ENCODE measurements at places on chromosomes 3 and 15.
A peak's percentile ranks its signal among the peaks of the same experiment; 100 is the strongest.

- no peak for DNase-seq
These were observed 35.6 kb upstream of the LIPC start for GRCh38 chr15:58396181-58396580.

GRCh38 chr3:158748237-158748828 lies 16.1 kb upstream of the RARRES1 start:
- no peak for DNase-seq

- DNase-seq: no peak
These were observed 51.9 kb downstream of the MESD start for GRCh38 chr15:80937718-80938117.

GRCh38 chr15:57597431-57597830 lies 5.7 kb downstream of the MYZAP start:
- DNase-seq: no peak

GRCh38 chr3:62421207-62421606 lies 47.9 kb upstream of the FEZF2 start:
- no peak for DNase-seq

- no peak for DNase-seq
These were observed 37.4 kb downstream of the PRKCD start for GRCh38 chr3:53198256-53198977.

DNA sequence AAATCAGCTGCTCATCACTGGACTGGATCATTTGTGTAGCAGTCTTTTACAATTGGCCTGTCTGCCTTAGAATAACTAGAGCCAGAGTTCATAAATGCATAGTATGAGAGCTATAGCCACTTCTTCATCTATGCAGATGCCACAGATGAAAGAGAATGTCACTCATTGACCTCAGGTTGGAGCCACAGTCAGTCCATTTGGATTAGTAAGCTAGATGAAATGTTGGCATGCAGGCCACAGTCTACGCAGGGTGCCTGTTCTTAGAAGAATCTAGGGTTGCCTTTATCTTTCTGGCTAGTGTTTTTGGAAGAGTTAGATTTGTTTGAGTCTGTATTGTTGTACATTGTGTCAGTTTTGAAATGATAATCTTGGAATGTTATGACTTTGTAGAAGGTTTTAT lies 25.4 kb upstream of the EDEM1 start:
- no peak for DNase-seq

DNA sequence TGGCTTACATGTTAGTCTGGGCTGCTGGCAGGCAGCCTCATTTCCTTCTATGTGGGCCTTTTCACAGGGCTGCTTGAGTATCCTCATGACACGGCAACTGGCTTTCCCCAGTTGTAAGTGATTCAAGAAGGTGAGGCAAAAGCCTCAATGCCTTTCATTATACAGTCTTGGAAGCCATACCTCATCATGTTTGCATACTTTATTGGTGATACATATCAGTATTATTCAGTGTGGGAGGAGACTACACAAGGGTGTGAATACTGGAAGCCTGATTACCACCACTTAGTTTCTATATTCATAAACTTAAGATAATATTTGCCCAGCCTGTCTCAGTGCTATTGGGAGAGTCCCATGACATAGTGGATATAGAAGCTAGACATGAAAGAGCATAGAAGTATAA lies 346.8 kb downstream of the SOX2 start:
- no peak for DNase-seq

- no peak for DNase-seq
These were observed 136.3 kb downstream of the TMCO5A start for GRCh38 chr15:38070778-38071177.

DNA sequence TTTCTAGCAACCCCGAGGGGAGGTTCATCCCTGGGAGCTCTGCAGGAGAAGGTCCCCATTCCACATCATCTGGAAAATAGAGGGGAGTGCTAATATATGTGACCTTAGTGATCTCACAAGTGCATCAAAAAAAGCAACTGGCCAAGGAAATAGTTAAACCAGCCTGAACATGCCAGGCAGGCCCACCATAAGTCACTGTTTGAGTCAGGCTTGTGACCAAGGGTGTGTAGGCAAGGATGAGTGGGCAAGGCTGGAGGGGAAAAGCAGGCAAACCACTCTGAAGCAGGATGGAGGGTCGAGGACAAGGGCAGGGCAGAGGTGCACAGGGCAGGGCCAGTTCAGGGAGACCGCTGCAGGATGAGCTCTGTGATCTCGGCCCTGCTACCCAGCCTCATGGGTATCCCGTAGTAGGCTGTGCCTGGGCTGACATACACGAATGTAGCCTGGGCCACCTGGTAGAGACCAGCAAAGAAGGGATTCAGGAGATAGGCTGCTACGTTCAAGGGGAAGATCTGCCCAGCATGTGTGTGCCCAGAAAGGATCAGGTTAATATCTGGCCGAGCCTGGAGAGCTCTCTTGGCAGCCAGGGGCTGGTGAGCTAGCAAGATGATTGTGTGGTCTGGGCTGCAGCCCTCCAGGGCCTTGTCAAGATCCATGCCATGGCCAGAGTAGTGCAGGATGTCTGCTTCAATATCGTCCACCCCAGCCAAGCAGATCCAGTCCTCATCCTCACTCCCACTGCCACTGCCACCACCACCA lies 4.3 kb downstream of the GLB1 start:
- no peak for DNase-seq

- DNase-seq: no peak
These were observed 166.9 kb downstream of the CHST2 start for GRCh38 chr3:143286392-143287010.

GRCh38 chr15:62547584-62547983 lies 382.5 kb upstream of the C2CD4B start:
- DNase-seq: no peak

- no peak for DNase-seq
These were observed 1.8 kb upstream of the GPR171 start for GRCh38 chr3:151204530-151205402.

DNA sequence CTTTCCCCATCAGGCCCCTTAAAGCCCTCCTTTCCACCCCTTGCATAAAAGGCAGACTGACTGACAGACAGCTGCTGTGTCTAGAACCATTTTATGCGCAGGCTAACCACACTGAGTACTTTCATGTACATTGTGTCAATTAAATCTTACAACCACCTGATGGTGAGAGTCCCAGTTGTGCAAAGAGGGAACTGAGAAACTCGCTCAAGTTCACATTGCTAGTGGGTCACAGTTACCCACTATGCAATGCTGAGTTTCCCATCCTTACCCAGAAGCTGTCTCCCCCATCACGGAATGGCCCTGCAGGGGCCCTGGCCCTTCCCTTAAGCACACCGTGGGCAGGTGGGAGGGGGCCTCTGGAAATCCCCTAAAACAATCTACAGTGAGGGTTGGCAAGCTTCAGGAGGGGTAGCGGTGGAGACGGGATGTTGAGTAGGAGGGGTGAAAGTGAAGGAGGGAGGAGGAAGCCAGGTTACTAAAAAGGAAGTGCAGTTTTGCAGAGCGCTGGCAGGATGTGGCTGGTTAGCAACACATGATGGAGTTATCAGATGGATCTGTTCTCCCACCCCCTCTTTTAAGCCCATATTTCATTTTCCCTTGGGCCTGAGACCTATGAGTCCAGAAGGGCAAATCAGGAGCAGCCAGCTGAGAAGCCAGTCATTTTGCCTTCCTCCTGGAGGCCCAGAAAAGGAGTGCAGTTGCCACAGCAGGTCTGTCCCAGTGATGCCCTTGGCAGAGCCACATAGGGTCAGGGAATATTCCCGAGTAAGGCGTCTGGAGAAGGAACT lies 30.0 kb downstream of the STARD5 start:
- DNase-seq: peak; percentile 60

DNA sequence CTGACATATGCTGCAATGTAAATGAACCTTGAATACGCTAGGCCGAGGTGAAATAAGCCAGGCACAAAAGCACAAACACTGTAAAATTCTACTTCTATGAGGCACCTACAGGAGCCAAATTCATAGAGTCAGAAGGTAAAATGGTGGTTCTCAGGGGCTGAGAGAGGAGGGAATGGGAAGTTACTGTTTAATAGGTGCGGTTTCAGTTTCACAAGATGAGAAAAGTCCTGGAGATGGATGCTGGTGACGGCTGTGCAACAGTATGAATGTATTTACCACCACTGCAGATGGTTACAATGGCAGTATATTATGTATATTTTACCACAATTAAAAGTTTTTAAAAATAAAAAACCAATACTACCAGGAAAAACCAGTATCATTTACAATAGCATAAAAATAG lies 4.0 kb downstream of the TNK2 start:
- DNase-seq: no peak

DNA sequence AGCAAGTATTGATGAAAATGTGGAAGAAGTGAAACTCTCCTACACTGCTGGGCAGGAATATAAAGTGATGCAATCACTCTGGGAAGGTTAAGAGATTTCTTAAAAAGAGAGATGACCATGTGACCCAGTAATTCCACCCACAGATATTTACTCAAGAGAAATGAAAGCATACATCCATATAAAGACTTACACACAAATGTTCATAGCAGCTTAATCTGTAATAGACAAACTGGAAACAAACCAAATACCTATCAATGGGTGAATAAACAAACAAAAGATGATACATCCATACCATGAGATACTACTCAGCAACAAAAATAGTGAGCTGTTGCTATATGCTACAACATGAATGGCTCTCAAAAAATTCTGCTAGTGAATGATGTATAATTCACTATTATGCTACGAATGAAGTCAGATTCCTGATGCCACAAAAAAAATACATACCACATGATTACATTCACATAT lies 463.3 kb downstream of the MAGI1 start:
- DNase-seq: no peak

- no peak for DNase-seq
These were observed 51.7 kb downstream of the TRANK1 start for GRCh38 chr3:36893137-36893557.

GRCh38 chr3:85678713-85679112 lies 719.9 kb downstream of the CADM2 start:
- no peak for DNase-seq

DNA sequence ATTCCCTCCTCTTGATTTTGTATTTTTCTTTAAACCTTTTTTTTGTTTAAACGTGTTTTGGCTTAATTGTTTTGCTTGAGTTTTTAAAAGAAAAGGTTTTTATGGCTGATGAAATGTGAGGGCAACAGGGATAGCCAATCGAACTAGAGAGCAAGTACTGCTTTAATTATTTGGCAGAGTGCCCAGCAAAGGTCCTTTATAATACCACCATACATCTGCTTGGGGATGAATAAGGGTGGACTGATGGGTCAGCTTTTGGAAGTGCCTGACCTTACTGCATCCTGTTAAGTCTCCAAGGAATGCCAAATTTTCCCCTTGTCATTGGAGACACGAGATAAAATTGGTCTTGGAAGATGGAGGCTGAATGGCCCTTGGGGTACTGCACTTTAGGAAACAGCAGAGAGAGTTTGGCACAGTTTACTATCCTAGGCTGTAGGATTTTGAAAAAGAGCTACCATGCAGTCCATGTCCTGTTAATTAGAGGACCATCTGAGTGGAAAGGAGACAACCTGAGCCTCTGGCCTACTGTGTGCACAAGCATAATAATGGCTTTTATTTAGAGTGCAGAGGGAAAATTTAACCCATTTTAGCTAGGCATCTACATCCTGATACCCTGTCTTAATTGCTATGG lies 19.8 kb upstream of the MTHFS start:
- no peak for DNase-seq

- DNase-seq: no peak
These were observed 219.0 kb downstream of the VGLL3 start for GRCh38 chr3:86771741-86772512.
